GF-D8 (cell line): ENCODE measurements at places on chromosomes 16 and 17.

DNA sequence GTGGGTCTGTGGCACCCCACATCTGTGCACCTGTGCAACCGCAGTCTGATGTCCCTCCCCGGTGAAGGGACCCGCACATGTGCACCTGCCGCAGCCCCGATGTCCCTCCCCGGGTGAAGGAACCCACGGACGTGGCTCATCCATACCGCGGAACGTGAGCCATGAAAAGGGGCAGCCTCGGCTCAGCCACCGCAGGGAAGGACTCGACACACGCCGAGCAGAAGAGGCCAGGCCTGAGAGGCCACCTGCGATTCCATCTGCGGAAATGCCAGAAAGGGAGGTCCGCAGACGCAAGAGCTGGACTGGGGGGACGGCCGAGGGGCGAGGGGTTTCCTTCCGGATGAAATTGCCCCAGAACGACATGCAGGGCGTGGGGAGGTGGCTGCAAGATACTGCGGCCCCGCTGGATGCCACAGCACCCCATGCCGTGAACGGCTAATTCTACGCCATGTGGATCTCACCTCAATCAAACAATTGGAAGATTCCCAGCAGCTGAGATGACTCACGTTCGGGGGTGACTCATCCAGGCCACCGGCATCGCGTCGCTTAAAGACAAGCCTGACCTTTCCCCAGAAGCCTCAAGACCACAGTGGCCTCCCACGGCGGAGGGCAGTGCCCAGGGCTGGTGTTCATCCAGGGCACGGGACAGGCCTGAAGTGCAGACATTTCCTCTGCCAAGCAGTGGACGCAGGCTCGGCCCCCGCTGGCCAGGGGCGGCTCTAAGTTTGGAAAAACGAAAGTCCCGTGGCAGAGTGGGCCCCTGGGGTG lies 21.0 kb downstream of the SOX8 start:
- DNase-seq, result no peak

DNA sequence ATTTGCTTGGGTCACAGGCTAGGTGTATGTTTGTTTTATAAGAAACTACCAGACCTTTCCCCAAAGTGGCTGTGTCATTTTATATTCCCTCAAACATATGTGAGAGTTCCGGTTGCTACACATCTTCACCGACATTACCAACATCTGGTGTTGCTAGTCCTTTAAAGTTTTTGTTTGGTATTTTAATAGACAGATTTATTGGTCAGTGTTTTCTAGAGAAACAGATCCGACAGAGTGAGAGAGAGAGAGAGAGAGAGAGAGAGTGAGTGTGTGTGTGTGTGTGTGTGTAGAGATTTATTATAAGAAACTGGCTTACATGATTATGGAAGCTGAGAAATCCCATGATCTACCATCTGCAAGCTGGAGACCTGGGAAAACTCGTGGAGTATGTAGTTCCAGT lies 31.0 kb downstream of the LDHD start:
- no peak for DNase-seq

DNA sequence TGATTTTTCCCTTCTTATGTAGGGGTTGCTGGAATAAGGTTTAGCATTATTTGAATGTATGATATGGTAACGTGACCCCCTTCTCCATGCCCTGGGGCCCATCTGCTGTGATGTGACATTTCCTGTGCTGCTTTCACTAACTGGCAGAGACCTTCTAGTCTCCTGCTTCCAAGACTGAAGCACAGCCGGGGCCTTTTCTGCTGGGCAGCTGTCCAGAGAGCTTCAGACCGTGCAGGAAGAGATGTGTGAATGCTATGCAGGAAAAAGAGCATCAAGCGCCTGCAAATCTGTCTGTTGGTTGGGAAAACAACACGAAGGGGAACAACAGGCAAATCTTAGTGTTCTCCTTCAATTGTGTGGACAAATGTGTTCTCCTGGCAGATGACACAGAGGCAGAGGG lies 128.5 kb downstream of the SPACA3 start:
- DNase-seq, result no peak

- no peak for DNase-seq
These were observed 178.3 kb downstream of the MRTFB start for GRCh38 chr16:14249291-14250032.

- DNase-seq, result no peak
These were observed 11.0 kb upstream of the KRT17 start for GRCh38 chr17:41635121-41636097.

- DNase-seq, result no peak
These were observed 39.4 kb upstream of the CHMP6 start for GRCh38 chr17:80952291-80952690.

DNA sequence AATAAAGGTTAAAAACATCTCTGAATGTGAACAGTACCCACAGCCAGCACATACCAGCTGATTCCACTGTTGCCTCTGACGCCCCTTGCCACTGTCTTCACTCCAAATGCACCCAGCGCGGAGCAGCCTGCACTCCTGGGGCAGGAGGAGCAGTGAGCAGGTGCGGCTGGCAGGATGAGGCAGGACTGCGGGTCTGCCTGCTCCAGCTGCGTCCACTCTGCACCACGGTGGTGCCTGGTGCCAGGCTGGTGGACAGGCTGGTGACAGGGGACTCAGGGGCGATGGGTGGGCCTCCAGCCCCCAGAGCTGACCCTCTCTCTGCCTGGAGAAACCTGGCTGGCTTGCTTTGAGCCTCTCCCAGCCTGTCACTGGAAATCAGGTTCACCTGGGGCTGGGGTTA lies 9.4 kb downstream of the RAB40B start:
- no peak for DNase-seq

DNA sequence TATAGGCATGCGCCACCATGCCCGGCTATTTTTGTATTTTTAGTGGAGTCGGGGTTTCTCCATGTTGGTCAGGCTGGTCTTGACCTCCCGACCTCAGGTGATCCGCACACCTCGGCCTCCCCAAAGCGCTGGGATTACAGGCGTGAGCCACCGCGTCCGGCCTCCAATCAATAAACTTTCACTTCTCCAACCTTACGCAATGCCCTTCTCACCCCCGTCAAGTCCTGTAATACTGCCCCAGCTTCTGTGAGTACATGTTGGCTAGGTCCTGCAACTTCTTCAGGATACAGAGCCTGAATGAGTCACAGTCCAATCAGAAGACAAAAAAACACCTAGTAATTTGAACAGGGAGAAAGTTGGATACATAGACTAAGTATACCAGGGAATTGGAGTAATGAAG lies 47.1 kb upstream of the PHOSPHO1 start:
- no peak for DNase-seq

DNA sequence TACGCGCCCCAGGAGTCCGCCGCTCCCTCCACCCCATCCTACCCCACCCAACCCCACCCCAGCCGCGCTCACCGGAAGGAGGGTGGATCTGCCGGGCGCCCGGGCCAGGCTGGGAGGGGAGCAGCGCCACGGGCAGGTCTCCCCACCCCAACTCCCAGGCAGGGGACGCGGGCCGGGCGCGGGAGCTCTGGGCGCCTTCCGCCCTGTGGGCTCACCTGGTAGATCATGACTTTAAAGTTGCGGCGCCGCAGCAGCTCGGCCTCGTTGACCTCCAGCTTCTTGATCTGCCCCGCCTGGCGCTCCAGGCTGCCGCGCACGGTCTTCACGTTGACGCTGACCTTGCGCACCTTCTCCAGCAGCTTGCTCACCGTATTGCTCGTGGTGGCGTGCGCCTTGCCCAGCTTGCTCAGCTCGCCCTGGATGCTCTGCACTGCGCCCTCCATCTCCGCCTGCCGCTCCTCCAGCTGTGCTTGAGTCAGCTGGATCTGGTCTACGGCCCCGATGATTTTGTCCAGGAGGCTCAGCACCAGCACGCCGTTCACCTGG lies 571 bp downstream of the CAVIN1 start:
- no peak for DNase-seq

- DNase-seq, result no peak
These were observed 6.8 kb downstream of the SLC35B1 start for GRCh38 chr17:49700960-49701359.

DNA sequence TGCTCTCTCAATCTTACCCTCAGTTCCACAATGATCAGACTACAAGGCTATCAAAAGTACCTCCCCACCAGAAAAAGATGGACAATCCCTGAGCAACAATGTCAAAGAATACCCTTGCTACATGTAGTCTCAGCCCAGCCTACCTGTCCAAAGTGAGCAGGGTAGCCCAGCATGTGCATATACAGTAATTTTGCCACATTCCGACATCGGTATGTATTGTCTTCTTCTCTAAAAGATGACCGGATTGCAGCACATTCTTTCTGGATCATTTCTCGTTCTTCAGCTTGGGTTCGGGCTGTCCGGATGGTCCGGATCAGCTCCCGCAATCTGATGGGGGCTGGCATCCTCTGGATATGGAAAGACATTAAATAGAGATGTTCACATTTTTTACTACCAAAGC lies 19.5 kb downstream of the AP1G1 start:
- DNase-seq, result no peak

DNA sequence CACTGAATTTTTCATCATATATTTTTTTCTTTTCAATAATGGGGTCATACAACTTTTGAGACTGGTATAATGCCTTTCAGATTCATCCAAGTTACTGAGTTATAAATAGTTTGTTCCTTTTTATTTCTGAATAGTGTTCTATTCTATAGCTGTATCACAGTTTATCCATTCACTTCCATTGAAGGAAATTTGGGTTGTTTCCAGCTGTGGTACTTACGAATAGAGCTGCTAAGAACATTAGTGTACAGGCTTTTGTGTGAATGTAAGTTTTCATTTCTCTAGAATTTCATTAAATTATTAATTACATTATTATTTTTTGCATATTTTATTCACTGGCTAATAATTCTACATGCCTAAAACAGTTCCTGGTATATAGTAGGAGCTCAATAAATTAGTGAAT lies 52.9 kb downstream of the SNTB2 start:
- no peak for DNase-seq

GRCh38 chr17:80706463-80706867 lies 161.8 kb downstream of the RPTOR start:
- no peak for DNase-seq

DNA sequence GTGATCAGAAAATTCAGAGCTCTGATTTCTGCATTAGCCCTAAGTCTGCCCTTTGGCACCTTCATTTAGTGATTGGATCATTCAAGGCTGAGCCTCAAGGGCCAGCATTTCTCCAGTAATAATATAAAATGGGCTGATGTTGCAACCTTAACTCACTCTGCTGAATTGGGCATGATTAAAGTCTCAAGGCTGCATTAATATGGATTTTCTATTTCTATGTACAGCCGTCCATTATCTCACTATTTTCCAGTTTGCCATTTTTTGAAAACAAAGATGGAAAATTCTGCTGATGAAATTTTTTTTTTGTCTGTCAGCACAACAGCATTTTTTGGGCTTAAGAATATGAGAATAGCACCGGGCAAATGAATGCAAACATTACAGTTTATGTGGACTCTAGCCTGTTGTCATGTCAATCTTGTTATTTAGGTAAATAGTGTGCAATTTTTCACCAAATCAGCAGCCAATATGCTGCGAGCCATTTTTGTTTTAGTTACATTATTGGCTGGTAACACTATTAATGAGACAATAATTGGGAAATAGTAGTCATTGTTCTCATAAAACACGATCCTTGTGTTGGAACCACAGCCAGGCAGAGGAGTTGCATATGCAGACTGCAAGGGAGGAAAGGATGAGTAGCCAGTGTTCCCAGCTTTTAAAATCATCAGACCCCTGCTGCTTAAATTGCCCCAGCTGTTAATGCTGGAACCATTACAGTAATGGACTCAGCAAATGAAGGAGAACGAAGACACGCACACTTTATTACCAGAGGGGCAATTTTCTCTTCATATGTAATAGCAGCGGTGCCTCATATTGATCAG lies 10.5 kb downstream of the FTO start:
- DNase-seq, result no peak

DNA sequence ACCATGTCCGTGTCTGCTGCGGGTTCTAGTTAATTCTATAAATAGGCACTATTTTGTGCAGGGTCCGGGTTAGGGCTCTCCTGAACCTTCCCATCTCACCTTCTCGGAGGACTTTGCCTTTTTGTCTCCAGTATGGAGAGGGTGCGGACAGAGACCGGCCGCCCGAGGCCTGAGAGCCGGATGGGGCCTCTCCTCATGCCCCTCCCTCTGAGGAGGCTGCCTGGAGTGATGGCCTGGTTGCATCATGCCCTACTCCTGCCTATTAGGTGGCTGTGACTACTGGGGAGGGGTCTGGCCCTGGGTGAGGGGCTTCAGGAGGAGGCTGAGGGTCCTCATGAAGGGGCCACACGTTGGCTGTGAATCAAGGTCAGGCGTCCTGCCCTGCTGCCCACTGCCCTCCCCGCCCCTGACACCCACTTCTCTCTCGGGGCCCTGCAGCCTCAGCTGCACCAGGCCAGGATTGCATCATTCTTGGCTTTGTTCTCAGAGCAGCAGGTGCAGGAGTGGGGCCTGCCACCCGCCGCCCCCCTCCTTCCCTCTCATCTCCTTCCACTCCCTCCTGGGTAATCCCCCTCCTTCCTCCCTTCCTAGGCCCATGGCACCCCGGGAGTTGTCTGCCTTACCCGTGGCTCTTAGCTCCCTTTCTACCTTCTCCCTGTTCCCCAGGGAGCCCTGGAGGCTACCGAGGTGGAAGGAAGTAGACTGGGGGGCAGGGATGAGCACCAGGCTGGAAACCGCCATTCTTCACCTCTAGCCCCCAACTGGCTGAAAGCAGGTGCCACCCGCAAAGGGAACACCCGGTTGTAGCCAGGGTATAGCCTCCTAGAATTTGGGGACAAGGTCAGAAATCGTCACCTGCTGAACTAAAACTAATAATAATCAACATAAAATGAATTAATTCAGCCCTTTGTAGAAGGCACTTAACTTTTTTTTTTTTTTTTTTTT lies 12.7 kb upstream of the ARHGAP23 start:
- DNase-seq, result peak; percentile 91

- DNase-seq, result no peak
These were observed 10.7 kb downstream of the GALNS start for GRCh38 chr16:88846088-88846487.

- DNase-seq, result no peak
These were observed 4.2 kb downstream of the SHISA6 start for GRCh38 chr17:11245187-11245586.

DNA sequence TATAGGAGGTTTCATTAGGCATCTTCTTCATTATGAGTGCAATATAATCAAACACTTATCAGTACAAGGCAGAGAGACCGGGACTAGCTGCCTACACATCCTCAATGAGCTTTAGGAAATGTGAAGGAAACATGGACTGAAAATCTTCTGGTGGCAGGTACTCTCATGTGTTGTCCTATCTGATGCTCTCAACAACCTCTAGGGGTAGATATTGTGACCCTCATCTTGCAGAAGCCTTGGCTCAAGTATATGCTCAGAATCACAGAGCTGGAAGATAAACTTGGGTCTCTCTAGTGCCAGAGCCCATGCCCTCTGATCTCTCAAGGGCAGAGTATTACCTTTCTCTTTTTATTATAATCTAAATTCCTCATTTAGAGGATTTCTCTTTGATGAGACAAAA lies 181.6 kb upstream of the C17orf78 start:
- DNase-seq, result no peak

DNA sequence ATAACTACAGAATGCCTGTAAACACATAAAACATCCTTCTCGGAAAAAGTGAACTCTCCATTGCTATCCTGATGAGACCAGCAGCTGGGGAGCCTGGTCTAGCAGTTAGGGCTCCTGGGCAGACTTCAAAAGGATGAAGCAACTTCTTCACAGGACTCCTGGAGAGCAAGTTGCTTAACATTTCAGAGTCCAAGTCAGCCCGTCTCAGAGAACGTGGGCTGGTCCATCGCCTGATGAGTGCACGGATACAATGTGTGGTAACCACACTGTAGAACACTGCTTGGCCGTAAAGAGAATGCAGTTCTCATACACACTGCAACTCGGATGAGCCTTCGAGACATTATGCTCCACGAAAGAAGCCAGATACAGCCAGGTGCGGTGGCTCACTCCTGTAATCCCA lies 52.7 kb downstream of the TMEM235 start:
- DNase-seq, result no peak
